Activated T-helper 1 cell treated with Interleukin-2 at 50 U/mL for 16 hours (primary cell): ENCODE measurements at places on chromosomes 3 and 15.

GRCh38 chr3:123313889-123314288 lies 112.1 kb downstream of the SEC22A start:
- no peak for DNase-seq

DNA sequence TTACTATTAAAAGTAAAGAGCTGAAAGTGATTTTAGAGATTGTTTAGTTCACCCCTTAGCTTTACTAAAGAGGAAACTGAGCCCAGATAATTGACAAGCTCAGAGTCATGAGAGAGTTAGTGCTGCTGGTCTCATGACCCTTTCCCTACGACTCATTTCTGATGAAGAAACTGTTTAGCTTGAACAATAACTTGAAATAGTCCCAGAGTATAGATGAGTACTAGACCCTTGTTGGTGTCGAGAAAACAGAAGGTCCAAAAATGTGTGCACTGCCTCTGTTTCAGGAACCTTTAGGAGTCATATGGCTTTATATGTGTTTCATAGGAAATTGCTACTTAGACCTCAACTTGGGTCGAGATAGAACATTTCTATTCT lies 58.2 kb downstream of the IL16 start:
- no peak for DNase-seq

DNA sequence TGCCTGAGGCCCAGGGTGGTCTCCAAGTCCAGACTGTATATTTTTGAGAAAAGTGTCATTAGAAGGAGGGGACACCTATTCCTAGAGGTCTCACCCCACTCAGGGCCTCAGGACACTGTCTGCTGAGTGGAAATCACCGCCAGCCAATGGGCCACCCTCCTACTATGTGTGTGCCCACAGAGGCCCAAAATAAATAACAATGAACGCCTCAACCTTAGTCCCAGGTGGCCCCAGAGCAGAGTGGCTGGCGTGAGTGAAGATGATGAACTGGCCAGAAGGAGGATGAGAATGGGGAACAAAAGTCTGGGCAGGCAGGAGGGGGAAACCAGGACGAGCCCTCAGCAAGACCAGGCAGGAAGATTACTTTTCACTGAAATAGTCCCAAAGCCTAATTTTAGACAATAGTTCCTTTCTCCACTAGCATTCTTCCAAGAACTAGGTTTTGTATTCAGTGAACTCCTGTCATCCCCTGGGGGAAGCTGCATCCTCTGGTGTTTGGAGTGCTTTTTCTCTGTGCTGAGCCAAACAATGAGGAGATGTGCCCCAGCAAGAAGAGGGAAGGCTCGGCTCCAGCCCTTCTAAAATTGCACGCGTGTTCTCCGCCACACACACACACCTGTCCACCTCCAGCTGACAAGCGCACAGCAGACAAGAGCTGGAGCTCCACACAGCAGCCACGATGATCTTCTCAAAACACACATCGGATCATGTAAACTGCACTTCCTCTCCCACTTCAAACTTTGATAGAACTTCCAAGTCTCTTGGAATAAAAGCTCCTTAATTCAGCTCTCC lies 72.2 kb downstream of the ADCY5 start:
- no peak for DNase-seq

DNA sequence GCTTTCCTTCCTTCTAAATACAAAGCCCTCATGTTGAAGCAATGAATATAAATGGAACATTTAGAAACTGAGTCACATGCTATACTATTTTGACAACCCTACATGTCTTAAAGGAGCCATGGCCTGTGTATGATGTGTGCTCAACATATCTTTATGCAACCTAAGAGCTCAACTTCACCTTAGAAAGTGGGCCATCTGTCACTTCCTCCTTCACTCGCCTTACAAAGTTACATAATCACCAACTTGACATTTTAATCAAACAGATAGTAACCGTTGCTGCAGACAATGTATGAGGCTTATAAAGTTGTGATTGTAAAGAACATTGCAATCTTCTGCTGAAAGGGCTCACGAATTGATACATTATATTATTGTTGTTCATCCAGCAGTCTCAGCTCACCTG lies 163.6 kb downstream of the SERPINI1 start:
- DNase-seq: no peak

- DNase-seq: no peak
These were observed 15.9 kb upstream of the SMAD3 start for GRCh38 chr15:67049351-67050044.
